ENCODE measurements at places on chromosomes 12 and 14.

- no peak for DNase-seq
Measured at GRCh38 chr12:80892597-80893445, 44.9 kb downstream of the LIN7A start.

DNA sequence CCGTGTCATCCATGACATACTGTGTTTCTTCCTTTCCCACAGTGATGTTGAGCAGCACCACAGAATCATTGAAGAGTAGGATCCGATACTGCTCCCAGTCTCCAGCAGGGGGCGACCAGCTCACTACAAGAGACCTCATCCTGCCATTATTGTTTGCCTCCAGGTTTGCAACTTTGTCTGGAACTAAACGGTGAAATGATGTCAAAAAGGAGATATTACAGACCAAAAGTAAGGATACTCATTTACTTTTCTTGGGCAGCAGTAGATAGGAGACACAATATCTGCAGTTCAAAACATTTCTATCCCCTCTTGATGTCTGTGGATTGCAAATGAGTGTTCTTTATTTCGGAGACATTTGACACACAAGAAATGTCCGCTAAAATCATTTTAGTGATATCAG, 47.2 kb downstream of the PTPRB start:
- DNase-seq: peak; percentile 65

- no peak for DNase-seq
Measured at GRCh38 chr14:91158091-91158790, 44.4 kb downstream of the DGLUCY start.

GRCh38 chr14:79906994-79907393, 304.3 kb downstream of the DIO2 start:
- DNase-seq: no peak

DNA sequence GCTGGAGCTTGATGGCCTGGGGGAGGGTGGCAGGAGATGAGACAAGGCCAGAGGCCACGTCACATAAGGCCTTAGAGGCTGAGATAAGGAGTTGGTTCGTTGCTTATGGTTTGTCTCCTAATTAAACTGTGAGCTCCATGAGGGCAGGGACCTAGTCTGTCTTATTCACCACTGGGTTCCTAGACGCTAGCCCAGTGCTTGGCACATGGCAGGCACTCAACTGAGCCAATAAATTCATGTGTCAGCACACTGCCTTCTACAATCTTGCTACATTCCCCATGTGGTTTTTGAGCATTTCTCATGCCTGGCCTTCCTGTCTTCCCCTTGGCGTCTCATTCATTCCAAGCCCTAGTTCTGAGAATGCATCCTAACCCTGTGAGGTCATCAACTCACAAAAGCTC, 92.5 kb upstream of the MED13L start:
- DNase-seq: no peak

DNA sequence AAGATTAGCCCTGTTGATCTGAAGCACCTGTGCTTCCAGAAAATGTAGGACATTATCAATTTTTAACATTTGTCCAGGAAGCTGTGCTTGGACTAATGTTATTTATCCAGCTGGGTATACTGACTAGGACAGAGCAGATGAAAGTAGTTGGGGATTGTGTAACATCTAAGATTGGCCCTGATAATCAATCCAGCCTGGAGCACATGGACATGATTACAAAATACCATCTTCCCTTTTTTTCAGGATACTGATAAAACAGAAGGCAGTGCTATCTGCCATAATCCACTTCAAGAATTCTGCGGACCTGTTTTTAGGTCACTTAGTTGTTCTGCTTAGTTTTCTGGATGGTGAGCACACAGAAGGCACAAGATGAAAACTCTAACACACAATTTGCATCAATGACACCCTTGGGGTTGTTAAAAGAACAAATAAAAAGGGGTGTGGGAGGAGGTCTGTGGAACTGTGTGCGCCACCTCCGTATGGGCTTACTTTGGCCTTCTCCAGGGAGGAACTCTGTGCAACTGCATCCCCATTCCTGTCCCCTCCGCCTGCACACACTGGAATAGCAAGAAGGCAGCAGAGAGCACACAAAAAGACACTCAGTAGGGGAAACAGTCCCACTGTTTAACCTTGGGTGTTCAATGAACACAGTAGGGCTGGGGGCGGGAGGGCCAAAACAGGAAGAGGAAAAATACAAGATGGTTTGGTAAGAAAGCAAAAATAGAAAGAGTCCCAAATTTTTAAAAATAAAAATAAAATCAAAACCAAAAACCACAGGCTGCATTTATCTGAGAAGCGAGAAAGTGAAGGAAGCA, 31.1 kb upstream of the DUSP6 start:
- no peak for DNase-seq

GRCh38 chr14:32491416-32492016, 162.4 kb downstream of the AKAP6 start:
- no peak for DNase-seq

- no peak for DNase-seq
Measured at GRCh38 chr12:126974779-126975178, 1292.2 kb upstream of the TMEM132C start.

DNA sequence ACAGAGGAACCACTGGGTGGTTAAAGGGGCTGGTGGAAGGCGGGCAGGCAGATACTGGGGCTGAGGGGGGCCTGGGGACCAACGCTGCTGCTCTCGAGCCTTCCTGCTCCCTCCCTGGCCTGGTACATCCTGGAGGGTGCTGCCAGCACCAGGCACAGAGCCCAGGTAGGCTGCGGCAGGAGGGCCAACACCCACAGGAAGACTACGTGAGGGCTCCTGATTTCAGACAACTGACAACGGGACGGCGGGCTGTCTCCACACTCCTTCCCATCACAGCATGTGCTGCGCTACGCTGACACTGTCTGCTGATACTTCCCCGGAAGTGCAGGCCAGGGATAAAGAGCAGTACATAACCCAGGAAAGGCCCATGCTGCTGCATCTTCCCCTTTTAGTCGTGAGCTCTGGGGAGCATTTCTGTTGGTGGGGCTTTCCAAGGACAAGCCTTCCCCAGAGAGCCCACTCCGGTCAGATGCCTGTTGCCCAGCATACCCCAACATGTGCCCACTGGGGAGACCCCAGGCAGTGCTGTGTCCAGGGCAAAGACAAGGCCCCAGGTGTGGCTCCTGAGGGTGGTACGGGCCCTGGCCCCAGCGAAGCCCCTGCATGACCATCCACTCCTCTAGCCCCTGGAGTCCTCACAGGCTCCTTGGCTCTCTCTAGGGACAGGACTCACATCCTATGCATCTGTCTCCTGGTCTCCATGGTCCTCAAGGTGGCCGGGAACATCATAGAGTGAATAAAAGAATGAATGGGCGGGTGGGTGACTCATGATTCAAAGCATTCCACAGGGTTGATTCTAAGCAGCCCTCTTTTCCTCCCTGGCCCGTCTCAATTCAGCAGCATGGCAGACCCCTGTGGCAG, 38.0 kb downstream of the CHGA start:
- no peak for DNase-seq

- no peak for DNase-seq
Measured at GRCh38 chr14:31219169-31219568, 11.6 kb upstream of the HECTD1 start.

- DNase-seq: no peak
Measured at GRCh38 chr12:120100630-120101029, 15.9 kb downstream of the RAB35 start.

DNA sequence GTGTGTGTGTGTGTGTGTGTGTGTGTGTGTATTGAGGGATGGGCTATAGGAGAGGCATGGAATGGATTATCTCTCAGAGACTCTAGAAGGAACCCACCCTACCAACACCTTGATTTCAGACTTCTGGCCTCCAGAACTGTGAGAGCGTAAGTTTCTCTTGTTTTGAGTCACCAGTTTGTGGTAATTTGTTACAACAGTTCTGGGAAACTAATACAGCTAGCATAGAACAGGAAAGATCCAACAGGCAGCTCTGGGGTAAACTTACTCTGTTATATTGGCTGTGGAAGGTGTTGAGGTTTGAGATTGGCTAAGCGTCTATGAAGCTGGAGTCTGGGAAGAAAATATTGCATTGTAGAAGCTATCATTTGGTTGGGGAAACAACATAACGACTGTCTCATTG, 334.3 kb downstream of the AACS start:
- DNase-seq: no peak

- no peak for DNase-seq
Measured at GRCh38 chr12:75764091-75764841, 252.9 kb upstream of the KRR1 start.

- no peak for DNase-seq
Measured at GRCh38 chr12:107485731-107486130, 199.9 kb upstream of the PWP1 start.

GRCh38 chr12:107764626-107765025, 3.7 kb upstream of the PRDM4 start:
- DNase-seq: no peak

GRCh38 chr14:32702562-32702961, 236.1 kb upstream of the NPAS3 start:
- DNase-seq: no peak

- DNase-seq: no peak
Measured at GRCh38 chr12:111224186-111225066, 144.5 kb downstream of the PHETA1 start.

DNA sequence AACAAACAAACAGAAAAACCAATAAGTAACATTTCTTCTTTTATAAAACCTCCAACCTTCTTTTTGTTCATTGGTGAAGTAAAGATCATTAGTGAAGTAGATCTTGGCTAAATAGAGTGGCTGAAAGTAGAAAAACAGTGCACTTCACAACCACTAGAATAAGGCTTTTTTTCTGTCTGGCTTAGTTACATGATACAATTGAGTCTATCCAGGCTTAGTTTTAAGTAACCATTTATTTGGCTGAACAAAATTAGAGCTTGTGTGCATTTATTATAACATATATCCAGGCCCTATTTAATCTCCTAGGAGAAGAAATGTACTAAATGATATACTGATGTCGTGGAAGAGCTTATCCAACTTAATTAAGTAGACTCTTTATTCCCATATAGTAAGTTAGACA, 65.8 kb upstream of the STK38L start:
- no peak for DNase-seq

- DNase-seq: no peak
Measured at GRCh38 chr14:94653321-94653720, 41.1 kb downstream of the SERPINA3 start.

GRCh38 chr14:71705460-71705859, 226.8 kb upstream of the RGS6 start:
- DNase-seq: no peak

GRCh38 chr14:68578597-68578996, 214.3 kb downstream of the ZFP36L1 start:
- DNase-seq: no peak

DNA sequence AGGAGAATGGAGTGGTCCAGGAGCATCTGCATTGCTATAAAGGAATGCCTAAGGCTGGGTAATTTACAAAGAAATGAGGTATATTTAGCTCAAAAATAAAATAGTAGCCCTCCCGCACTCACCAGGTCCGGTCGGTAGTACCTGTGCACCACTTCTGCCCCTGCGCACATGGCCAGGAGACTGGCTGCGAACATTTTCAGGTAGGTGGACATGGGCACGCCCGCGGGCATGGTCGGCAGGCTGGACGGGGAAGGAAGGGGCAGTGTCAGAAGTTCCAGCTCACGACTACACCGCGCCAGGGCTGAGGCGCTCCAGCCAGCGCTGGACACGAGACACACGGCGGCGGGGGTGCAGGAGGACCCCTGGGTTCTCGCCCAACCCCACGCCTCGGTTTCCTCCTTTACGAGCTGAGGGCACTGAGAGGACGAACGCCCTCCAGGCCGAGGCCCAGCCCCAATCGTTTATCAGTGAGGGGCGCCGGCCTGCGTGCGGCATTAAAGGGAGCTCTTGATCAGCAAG, 9.1 kb upstream of the TDG start:
- DNase-seq: no peak

- no peak for DNase-seq
Measured at GRCh38 chr12:131693149-131693548, 17.7 kb upstream of the SFSWAP start.

DNA sequence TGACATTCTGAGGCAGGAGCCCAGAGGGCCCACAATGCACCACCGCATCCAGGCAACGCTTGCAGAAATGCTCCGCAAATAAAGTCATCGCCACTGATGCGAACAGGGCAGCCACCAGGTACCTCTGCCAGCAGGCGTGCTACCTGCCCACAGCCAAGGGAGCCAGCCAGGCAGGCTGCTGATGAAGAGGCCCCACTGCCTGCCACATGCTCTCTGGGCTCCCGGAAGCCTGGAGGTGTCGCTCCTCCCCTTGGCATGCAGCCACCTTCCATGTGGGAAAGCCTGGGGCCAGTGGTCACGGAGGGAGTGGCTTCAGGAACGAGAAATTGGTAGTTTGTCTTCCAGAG, 14.7 kb downstream of the GPR132 start:
- DNase-seq: no peak

GRCh38 chr12:15142711-15143110, 78.5 kb downstream of the RERG start:
- DNase-seq: no peak

DNA sequence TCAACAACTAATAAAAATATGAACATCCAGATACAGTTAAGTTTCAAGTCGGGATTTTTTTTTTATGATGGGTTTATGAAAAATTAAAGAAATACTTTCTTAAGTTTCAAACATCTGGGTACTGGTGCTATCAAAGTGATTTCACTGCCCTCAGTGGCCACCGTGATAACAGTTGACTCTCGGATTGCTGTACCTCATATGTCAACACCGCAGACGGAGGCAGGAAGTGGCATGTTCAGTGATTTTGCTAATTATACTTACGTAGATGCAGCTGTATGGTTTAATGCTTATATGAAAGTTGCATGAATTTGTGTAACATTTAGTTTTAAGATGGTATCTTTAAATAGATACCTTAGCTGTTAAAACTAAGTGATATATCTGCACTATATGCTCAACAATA, 20.8 kb upstream of the FBLN5 start:
- peak; percentile 28 for DNase-seq

DNA sequence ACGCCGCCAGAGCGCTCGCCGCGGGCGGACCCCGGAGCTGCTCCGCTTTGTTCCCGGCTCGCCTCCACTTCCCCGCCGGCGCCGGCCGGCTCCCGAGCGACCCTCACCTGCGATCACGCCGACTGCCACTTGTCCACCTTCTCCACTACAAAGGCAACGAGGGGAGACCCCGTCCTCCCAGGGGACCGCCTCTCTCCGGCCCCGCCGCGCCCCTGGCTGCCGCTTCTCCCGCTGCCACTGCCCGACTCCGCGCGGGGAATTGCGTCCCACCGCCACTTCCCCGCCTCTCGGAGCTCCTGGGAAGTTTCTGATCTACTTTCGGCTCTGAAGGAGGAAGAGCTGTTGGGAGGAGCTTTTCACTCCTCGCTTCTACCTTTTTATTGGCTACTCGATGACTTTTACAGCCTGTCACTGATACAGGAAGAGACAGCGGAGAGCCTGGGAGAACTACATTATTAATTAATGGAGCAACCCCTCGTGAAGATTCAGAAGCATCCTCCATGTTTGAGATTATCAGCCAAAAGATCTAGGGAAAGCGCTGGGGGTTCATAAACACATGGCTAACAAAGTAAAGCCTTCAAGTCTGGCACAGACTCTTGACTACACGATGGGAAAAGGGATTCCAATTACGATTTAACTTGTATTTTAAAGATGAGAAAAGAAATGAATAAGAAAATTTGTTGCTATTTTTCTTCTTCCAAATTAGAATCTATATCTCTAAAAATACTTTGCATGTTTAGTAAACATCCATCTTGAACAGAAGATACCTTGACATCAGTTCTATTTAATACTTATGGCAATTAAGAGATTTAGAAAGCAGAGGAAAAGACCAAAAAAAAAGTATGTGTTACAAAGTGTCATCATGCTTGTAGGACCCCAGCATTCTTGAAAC, at the start of gene BAZ1A:
BAZ1A (minus strand) TSS at position 330 of the 892 bp plus-strand sequence. CDS start 756 bp downstream, outside the sequence.
- DNase-seq: peak; percentile 73

- no peak for DNase-seq
Measured at GRCh38 chr14:37343307-37344094, 145.8 kb downstream of the MIPOL1 start.

- DNase-seq: no peak
Measured at GRCh38 chr14:85533023-85533860, 3.3 kb downstream of the FLRT2 start.

- DNase-seq: no peak
Measured at GRCh38 chr12:22042976-22043669, 2.9 kb upstream of the CMAS start.
